ENCODE measurements at places on chromosomes 2 and 18.

- DNase-seq, result no peak
Observed at GRCh38 chr2:55860832-55861231, 62.8 kb downstream of the EFEMP1 start.

GRCh38 chr2:162435157-162435556, 91.2 kb downstream of the GCA start:
- DNase-seq, result no peak

DNA sequence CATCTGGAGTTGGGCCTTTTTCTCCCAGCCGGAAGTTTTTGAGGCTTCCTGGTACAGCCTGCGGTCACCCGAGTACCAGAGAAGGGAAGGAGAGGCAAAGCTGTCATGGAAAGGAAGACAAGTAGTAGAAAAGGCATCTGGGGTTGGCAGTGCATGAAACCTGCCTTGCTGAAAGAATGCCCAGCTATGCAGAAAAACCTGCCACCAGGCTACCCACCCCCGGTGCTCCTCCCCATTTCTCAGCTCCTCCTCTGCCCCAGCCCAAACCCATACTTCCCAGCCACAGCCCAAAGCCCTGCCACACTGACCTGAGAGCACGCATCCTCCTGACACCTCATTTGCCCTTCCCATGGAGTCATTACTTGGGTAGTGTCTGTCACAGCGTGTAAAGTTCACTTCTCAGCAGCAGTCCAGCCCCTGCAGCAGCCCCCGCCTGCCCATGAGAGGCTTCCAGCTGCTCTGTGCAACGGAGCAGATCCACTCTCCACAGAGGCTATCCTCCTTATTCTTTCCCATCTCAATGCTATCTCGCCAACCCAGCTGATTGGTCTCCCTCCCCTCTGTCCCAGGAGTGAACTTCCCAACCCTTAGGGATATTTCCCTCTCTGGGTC, 40.4 kb upstream of the MAL start:
- DNase-seq, result no peak

DNA sequence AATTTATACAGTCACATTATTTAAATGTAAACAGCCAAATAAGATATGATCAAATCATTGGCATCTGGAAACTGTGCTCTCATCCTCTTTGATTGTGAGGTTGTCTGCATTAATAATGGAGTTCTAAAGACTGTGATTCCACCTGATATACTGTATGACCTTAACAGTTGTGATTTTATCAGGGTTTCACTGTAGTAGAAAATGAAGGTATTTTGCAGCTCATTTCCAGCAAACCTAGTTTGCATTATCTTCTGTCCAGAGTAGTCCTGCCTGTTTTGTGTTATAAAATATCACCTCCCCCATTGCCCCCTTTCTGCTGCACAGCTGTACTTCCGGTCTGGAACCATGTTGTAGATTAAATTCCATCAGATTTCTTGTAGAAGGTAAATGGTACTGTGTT, 731.6 kb upstream of the FANCL start:
- no peak for DNase-seq

DNA sequence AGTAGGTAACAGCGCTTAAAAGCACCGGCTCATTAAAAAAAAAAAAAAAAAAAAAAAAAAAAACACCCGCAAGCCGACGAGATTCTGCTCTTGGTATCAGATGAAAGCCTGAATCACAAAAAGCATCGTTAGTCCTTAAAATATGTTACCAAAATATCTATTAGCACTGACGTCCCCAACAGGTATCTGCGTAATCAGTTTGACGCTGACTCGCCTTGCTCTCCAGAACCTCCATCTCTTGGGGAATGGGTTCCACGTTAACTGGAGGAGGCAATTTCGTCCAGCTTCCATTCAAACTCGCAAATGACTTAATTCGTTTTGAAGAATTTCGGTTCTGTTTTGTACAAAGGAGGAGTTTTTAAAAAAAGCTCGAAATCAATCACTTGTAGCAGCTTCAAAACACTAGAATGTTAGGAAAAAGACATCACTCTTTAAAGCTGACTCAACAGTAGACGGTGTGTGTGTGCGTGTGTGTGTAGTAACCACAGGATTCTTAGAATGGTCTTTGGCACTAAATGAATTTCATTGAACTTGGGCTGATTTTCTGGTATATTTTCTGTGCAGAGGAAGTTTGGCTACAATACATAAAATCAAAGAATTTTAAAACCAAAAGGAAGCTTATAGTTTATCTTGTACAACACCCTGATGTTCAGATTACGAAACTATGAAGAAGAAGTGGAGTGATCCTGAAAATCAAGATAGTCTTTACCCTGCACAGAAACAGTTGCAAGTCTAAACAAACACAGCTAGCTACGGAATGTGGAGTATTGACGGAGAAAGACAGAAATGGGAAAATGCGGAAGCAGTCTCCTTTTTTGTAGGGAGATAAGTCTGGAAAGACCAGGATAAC, 1.1 kb upstream of the PGAP1 start:
- peak; percentile 50 for DNase-seq

DNA sequence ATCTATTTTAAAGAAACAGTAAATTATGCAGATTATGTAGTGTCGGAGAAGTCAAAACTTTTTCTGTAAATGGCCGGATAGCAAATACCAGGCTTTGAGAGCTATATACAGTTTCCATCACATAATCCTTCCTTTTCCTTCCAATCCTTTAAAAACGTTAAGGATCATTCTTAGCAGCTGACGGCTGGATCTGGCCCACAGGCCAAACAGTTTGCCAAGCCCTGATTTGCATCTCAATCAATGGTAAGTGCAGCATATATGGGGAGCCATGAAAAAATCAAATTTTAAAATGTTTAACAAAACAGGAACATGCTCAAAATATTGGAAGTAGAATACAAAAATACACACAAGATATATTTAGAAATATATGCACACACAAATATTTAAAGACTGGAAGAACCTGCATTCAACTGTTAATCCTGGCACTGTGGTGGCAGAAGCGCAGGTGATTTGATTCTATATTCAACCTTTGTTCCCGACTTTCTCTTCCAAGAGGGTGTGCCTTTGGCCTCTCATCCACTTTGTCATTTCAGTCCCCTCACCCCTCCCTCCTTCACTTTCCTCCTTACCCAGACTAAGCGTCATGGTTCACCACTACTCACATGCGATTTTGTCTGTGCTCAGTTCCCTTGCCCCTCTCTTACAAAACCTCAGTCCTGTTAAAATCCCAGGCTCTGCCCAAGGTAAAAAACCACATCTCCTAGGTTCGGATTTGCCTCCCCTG, 27.3 kb downstream of the NDUFA10 start:
- no peak for DNase-seq

- no peak for DNase-seq
Observed at GRCh38 chr2:236165842-236166795, 2.1 kb downstream of the GBX2 start.

- no peak for DNase-seq
Observed at GRCh38 chr2:238973038-238973739, 125.3 kb downstream of the TWIST2 start.

DNA sequence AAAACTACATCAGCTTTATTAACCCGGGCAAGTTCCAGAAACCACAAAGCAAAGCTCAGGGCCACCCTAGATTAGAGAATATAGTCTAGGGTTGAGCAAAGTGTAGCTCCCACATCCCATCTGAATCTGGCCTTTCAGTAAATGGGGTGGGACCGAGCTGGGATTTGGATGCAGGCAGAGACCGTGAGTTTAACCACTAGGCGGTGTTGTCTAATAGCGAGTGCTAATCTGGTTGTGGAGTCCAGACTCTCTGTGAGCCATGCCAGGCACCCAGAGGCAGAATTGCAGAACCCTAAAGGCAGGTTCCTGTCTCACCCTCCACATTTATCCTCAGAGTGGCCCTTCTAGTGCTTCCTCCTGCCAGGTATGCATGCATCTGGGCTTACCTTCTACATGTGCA, 435.9 kb downstream of the TSN start:
- DNase-seq, result no peak

DNA sequence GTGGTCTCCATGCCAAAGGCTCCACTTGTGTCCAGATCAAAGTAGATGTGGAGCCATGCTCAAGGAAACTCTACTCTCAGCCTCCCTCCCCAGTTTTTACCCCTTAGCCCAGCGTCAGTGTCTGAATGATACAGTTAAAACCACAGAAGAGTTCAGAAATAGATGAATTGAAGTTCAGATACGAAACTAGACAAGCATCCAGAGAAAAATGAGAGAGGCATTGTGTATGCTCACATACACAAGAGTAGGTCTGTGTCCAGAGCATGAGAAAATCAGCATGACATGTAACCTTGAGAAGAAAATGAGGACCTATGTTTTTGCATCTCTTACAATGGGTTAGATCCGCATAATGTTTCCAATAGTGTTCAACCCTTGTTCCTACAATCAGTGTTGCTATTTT, 612.8 kb upstream of the PKDCC start:
- no peak for DNase-seq

DNA sequence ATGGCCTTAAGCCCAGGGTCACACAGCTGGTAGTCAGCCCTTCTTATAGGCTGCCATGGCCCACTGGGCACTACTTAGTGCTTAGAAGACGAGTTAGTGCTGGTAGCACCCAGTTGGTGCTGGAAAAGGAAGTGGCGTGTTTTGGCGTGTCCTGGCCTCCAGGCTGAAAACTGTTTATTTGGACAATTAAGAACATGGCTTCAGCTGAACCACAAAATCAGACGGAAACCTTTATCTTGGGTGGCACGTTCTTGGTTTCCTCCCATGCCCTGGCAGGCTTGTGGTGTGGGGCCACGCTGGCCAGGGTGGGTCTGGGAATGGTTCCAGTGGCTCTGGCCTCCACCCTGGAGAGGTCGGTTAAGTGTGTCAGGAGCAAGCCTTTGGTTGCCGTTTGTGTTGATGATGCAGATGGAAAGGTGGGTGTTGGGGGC, 141.5 kb upstream of the HAAO start:
- no peak for DNase-seq

Measured in fibroblast of the conjunctiva (primary cell).